ENCODE measurements at places on chromosomes 4 and X.

DNA sequence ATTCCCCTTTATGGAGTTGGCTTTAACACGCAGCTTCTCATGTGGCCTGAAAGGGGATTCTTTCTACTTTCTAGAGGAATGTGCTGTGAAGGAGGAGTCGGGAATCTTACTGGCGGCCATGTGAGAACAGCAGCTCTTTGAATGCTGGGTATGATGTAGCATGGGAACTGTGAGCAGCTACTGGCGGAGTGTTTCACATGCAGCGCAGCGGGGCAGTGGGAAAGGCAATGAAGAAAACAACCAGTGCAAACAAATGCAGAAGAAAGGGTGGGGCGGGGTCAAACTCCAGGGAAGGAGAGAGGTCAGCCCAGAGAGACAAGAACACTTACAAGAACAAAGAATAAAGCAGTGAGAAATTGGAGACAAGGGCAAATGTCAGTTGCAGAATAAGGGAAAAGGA, 363.8 kb upstream of the FTHL17 start:
- DNase-seq, result no peak

DNA sequence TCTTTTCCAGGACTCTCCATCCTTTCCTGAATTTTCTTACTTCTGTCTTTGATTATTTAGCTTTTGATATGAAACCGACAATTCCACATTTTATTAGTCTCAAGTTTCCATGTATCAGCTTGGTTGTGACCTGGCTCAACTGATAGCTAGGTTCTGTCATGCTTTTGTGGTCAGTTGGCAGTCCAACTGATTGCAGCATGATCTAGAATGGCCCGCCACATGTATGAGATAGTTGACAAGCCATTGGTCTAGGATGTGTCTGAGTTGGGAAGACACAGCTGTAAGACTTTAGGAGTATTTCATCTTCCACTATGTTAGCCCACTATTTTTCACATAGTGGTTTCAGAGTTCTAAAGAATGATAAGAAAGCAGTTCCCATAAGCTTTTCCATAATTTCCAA, 117.5 kb upstream of the GRID2 start:
- no peak for DNase-seq

DNA sequence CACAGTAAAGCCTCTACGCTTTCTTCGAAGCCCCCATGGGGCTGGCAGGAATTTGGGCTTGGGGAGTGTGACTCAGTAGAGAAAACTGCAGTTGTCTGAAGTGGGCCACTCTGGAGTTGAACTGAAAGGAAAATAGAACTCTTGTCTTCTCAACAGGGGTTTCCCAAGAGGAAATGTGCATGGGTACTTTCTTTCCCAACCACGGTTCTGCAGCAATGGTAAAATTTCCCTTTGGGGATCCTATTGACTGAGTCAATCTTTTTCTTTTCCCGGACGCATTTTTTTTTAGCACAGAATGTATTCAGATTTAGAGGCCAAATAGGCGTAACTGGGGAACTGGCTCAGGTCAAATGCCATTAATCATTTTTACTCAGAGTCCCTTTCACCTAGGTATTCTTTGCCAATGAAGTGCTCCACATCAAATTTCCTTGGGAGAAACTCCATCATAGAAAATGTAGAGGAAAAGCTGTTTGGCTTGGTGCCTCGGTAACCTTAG, 269.3 kb downstream of the STIM2 start:
- DNase-seq, result no peak

DNA sequence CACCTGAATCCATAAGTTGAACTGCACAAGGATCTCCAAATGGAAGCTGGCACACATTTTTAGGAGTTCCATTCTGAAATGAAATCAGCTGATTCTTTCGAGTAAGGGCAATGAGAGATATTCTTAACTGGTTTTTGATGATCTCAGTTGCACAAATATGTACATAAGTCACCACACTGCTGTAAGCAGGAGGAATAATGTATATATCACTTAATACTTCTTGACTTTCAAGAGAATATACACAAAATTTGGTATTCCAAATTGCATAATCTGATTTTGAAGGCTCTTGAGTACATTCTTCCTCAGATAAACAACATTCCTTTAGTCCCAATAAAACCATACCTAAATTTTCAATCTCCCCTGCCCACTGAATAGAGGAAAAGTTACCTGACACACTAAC, 8.2 kb downstream of the FANCB start:
- DNase-seq, result no peak

DNA sequence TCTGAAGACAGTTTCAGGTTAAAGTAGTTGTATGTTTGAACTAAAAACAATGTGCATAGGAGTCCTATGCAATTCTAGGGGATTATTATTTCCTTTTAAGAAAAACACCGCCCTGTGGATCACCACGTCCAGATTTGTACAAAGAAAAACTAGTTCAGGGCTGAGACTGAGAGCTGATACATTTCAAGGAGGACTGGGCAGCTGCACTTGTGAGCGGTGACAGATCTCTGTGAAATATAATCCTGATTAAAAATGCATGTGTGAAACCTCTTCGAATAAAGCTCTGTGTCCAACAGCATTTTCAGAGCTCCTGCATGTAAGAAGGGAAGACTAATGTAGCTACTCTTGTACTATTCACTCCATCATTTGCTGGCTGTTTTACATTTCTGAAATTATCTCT, 365.8 kb upstream of the PITX2 start:
- DNase-seq, result no peak

DNA sequence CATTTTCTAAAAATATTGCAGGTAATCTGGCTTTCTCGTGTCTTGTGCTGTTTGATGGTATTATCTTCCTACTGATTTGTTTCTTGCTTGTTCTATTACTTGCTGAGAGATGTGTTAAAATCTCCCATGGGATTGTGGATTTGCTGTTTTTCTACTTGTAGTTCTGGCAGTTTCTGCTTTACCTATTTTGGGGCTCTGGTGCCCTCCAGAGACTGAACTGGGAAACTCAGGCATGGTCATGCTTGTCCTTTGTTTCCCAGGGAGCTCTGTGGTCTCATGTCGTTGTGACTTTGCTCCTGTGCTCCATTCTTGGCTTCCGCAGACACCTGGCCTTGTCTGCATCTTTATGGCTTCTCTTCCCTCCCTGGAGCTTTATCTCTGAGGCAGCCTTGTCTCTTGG, 39.5 kb downstream of the NSD2 start:
- DNase-seq, result no peak

DNA sequence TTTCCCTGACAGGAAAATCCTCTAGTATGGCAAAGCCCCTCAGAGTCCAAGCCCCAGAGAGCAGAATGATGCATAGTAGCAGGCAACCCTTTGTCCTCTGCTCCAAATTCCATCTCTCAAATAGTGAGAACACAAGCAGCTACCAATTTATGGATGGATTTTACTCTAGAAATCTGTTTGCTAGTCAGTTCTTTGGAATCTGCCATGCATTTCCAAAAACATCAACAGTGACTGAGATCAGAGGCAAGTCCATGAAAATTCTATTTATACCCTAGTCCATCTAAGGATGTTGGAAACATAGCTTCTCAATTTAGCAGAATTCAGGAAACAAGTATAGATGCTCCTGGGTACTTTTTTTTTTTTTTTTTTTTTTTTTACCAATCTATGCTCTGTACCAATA, 10.0 kb upstream of the CC2D2A start:
- DNase-seq, result no peak

DNA sequence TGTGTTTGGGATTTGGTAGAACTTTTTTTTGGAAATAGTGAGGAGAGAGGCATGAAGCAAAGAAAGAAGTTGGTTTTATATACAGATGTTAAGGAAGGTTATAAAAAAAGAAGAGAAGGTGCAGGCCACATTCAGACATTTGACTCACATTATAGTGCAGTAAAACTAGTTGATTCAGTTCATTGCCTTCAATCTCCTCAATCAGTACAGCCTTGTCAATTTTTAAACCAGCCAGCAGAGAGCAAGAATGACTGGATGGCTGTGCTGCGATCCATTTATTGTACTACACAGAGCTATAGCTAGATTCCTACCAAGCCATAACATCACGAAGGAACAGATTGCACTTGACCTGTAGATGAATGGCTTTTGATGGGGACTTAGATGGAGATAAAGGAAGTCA, 79.7 kb upstream of the LSM6 start:
- DNase-seq, result no peak

- no peak for DNase-seq
Measured at GRCh38 chr4:110042545-110043517, 130.1 kb downstream of the EGF start.

- DNase-seq, result no peak
Measured at GRCh38 chrX:51852096-51852495, 41.3 kb upstream of the MAGED1 start.

- no peak for DNase-seq
Measured at GRCh38 chr4:139972305-139972704, 181.7 kb downstream of the MAML3 start.

DNA sequence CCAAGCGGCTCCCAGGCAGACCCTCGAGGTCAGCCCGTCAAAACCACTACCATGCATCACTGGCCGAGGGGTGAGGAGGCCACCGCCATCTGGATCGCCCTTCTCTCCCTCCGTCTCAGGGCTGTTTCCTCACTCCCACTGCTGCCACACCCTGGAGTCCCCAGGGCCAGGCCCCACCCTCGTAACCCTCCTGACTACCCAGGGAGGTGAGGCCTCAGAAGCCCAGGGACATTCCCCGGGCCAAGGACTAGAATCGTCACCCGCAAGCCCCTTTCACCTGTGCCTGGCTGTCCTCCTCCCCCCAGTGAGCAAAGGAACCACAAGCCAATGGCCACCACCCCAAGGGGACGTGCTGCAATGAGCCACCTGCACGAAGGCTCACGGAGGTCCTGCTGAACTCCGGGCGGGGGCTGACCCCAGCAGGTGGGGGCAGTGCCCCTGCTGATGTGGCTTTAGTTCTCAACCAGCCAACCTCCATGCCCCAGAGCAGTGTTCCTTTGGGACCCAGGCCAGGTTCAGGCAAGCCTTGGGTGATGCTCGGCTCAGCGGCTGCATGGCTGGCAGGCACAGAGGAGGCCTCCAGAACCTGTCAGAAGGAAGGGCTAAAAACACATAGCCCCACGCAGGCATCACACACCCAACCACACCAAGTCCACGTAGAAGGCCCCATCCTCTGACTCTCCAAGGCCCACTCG, 23.8 kb downstream of the PPP2R2C start:
- no peak for DNase-seq

GRCh38 chr4:176981551-176981950, 188.8 kb upstream of the VEGFC start:
- DNase-seq, result no peak

GRCh38 chrX:65745992-65746391, 78.5 kb downstream of the MSN start:
- DNase-seq, result no peak

DNA sequence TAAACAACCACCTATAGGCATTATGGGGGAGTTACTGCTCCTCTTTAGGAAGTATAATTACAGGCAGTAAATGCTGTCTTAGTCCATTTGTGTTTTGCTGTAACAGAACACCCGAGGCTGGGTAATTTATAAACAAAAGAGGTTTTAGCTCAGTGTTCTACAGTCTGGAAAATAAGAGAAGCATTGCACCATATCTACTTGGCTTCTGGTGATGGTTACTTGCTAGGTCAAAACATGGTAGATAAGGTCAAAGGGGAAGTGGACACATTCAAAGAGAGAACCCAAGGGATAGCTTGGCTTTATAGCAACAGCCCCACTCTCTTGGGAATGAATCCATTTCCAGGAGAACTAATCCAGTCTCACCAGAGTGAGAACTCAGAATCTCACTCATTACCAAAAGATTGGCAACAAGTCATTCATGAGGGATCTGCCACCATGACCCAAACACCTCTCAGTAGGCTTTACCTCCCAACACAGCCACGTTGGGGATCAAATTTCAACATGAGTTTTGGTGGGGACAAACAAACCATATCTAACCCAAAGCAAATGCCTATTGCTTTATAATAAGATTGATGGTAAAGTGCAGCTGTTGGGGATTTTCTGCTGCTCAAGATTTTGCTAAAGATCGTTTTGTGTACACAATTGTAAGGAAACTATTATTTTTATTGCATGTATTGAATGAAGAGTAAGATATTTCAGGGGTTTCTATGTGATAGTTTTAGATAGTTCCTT, 32.6 kb downstream of the STAG2 start:
- no peak for DNase-seq

DNA sequence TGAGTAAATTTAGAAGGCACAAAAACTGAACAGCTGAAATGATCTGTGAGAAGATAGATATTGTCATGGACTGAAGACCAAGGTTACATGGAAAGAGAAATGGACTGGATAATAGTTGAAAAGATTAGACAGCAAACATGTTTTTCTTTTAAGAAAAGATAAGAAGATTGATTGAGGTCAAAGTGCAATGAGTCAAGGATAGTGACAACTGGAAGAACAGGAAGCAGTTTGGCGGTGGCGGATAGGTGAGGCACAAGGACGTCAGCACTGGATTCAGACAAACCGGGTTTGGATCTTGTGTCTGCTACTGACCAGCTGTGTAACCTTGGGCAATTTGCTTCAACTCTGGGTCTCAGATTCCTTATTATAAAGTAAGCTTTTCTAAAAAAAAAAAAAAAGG, 2.0 kb upstream of the HPGD start:
- DNase-seq, result no peak

DNA sequence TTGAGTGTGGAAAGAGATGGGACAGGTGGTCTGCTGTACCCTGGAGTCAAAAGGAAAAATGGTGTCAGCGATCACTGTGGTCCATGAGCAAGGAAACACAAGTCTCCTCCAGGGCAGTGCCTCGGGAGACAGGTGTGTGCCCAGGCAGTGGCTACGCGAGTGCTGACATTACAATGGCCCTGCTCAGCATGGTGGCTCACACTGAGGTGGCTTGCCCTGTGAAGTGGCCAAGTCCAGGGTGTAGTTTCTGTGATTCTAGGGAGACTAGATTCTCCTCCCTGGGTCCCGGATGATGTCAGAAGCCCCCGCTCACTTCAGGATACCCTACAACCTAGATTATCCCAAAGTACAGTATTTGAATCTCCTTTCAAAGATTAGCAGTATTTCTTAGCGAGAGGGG, 44.8 kb upstream of the TMEM150C start:
- no peak for DNase-seq

GRCh38 chrX:80550722-80551121, 130.5 kb downstream of the TENT5D start:
- DNase-seq, result no peak

DNA sequence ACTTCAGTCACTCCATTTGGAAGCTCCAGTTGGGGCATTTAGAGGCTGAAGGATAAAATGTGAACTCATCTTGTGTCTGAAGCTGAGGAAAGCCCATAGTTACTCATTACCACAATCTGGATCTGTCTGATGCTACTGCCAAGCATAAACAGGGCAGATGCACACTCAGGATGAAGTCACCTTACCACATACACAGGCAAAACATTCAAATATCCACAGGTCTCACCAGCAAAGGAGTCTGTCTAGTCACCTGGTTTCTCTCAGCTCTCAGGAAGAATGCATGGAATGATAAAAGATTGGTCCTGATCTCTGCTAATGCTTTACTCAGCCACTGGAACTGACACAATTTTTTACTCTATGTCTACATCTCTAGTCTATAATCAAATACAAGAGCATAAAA, 13.0 kb upstream of the ODAPH start:
- no peak for DNase-seq

- DNase-seq, result no peak
Measured at GRCh38 chrX:104668550-104668949, 102.6 kb downstream of the IL1RAPL2 start.

GRCh38 chr4:77635876-77636275, 30.3 kb downstream of the CXCL13 start:
- DNase-seq, result no peak

All from NCI-H2081 treated with DMSO at 0.1 percent for 48 hours (cell line).